ENCODE measurements at places on chromosomes 2 and 18. TPM values are rescaled to one million over a fixed set of nuclear protein-coding genes. Genes with fewer than 3 reads are reported as not detected.
A peak's percentile ranks its signal among the peaks of the same experiment; 100 is the strongest.

Gene GNAL
- 1.6 TPM for total RNA-seq

Gene G6PC2
- not detected for total RNA-seq

Gene MSTN
- not detected for total RNA-seq

Gene INO80C
- total RNA-seq, result 22.7 TPM

Gene ASB18
- not detected for total RNA-seq

Gene ZNF396
- 2.5 TPM for total RNA-seq

Gene TEX44
- total RNA-seq, result not detected

Gene PROKR1
- not detected for total RNA-seq

Gene ZSWIM2
- total RNA-seq, result not detected

- H3K4me1 ChIP-seq, result no peaks in the 10 kb centered on the region
Measured at GRCh38 chr2:189096769-189097447, 82.7 kb downstream of the COL5A2 start.

DNA sequence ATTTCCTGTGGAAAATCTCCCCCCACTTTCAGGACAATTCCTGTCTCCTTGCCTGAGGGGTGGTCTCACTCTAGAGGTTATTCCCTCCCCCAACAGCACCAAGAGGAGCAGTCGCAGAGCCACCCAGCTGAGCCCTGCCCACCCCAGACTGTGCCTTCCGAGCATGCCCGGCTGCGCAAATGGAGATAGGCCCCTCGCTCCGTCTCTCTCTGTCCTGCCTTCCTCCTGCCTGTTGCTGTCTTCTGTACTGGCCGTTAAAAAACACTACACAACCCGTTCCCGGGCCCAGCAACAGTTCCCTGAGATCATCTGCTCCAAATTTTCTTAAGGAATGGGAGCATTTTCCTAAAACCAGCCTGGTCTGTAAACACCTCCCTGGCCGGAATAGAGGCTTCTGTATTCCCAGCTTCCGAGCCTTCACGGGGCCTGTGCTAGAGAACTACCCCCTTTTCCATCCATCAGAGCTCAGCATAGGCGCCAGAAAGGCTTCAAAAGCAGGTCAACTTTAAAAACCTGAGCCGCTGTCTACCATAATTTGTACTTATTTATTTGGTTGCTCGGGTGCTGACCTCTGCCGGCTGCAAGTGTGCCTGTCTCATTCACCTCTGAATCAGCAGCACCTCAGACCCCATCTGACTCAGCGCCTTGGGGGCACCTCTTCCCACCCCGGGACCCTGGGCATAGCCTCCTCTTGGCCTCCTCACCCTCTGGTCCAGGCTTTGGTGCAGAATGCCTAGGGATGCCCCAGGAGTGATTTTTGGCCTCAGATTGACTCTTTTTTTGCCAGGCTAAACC lies 159.4 kb downstream of the PXDN start:
- H3K36me3 ChIP-seq, result no peaks in the 10 kb centered on the region
- H3K27ac ChIP-seq, result no peak overlapping the region
- H3K27me3 ChIP-seq, result peaks cover 7% of the 10 kb centered on the region
- DNase-seq, result no peak
- H3K4me1 ChIP-seq, result no peaks in the 10 kb centered on the region
- no peak overlapping the region for H3K4me3 ChIP-seq

DNA sequence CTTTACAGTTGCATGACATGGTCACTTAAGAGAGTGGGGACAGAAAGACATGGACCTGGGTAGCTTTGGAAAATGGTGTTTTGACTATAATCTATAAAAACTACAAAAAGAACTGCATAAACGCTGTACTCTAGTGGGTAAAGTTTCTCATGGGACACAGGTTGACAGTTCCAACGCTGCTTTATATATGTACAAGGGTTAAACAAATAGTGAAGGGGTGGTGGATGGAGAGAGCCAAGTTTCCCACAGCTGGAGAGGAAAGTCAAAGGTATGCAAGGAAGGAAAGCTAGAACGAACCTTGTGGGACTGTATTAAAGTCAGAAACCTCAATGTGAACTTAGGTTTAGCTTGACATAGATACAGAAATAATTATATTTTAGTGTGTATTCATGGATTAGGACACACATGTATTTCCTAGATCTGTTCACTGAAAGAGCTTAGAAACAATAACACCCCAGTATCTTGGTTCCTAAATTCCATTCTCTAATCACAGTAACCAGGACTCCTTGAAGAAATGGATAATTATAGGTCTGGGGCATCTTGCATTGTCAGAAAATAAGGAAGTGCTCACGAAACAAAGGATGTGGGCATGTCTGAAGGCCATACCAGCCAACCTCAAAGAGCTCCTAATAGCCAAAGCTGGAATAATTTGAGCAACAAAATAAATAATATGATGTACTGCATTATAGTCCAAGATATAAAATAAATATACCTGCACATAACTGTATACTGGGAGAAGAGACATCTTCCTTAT lies 28.8 kb downstream of the TANC1 start:
- H3K27me3 ChIP-seq, result peaks cover 6% of the 10 kb centered on the region
- no peak overlapping the region for H3K4me3 ChIP-seq
- no peaks in the 10 kb centered on the region for H3K36me3 ChIP-seq
- peaks cover 5% of the 10 kb centered on the region for H3K4me1 ChIP-seq

GRCh38 chr18:3605954-3606443 lies 156.0 kb downstream of the TGIF1 start:
- H3K36me3 ChIP-seq, result peaks cover 2% of the 10 kb centered on the region
- DNase-seq, result peak; percentile 31
- no peaks in the 10 kb centered on the region for H3K27me3 ChIP-seq
- H3K27ac ChIP-seq, result no peak overlapping the region
- no peak overlapping the region for H3K4me3 ChIP-seq
- H3K4me1 ChIP-seq, result peaks cover 22% of the 10 kb centered on the region

- no peak overlapping the region for H3K27ac ChIP-seq
- no peak overlapping the region for H3K4me3 ChIP-seq
- no peaks in the 10 kb centered on the region for H3K4me1 ChIP-seq
- no peaks in the 10 kb centered on the region for H3K27me3 ChIP-seq
Measured at GRCh38 chr2:188678882-188679281, 295.3 kb upstream of the COL3A1 start.

DNA sequence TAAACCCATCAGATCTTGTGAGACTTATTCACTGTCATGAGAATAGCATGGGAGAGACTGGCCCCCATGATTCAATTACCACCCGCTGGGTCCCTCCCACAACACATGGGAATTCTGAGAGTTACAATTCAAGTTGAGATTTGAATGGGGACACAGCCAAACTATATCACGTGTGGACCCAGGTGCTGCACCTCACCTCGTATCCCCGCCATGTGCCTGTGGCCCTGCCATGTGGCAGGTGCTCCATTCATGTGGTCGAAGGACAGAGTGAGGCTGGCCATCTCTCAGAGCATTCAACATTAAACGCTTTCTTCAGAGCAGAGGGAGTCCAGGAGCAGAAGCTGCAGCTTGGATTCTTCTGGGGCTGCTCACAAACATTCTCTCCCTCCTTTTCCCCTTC lies 32.3 kb downstream of the MROH2A start:
- no peak for DNase-seq
- H3K27ac ChIP-seq, result no peak overlapping the region
- H3K36me3 ChIP-seq, result no peaks in the 10 kb centered on the region
- H3K4me1 ChIP-seq, result no peaks in the 10 kb centered on the region

- H3K4me3 ChIP-seq, result no peak overlapping the region
- H3K36me3 ChIP-seq, result no peaks in the 10 kb centered on the region
- H3K27ac ChIP-seq, result no peak overlapping the region
- DNase-seq, result no peak
- no peaks in the 10 kb centered on the region for H3K4me1 ChIP-seq
Measured at GRCh38 chr2:80252294-80252986, 52.1 kb downstream of the LRRTM1 start.

- DNase-seq, result no peak
- H3K27ac ChIP-seq, result no peak overlapping the region
- peaks cover 9% of the 10 kb centered on the region for H3K4me1 ChIP-seq
Measured at GRCh38 chr2:215790523-215791421, 222.6 kb downstream of the MREG start.

GRCh38 chr2:40719414-40719813 lies 267.5 kb upstream of the SLC8A1 start:
- H3K36me3 ChIP-seq, result no peaks in the 10 kb centered on the region
- no peak overlapping the region for H3K4me3 ChIP-seq
- no peaks in the 10 kb centered on the region for H3K27me3 ChIP-seq
- H3K27ac ChIP-seq, result no peak overlapping the region
- no peaks in the 10 kb centered on the region for H3K4me1 ChIP-seq

DNA sequence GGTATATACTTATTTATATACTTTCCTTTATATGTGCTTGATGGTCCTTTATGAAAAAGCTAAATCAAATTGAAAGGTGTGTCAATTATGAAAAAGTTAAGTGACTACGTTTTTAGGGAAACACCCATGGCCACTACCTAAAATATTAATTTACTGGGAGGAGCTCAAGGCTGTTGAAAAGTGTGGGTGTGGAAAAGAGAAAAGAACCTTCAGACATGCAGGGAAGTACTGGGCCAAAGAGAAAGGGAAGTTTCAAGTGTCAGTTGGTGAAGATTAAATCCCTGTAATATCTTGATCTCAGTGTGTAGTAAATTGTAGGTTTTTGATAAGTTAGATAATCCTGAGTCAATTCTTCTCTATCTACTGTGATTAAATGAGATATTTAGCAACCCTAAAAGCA lies 6.2 kb upstream of the GKN1 start:
- no peak overlapping the region for H3K4me3 ChIP-seq
- no peak for DNase-seq
- no peak overlapping the region for H3K27ac ChIP-seq
- H3K27me3 ChIP-seq, result peaks cover 26% of the 10 kb centered on the region
- H3K36me3 ChIP-seq, result no peaks in the 10 kb centered on the region
- no peaks in the 10 kb centered on the region for H3K4me1 ChIP-seq

DNA sequence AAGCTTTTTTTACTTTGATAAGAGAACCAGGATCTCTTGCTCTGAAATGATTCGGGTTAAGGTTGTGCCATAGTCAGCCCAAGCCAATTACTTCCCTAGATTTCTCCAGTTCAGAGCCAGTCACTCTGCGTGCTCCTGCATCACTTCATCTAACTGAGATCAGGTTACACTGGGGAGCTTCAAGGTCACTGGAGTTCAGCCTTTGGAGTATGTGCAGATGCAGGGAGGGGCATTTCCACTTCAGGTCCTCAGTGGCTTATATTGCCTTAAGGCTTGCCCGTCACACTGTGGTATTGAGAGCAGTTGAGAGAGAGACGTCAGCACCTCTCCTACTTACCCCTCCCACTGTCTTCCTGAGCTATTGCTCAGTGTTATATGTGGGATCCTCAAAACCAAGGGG lies 317.8 kb downstream of the EPHA4 start:
- H3K27me3 ChIP-seq, result peaks cover 8% of the 10 kb centered on the region
- no peaks in the 10 kb centered on the region for H3K4me1 ChIP-seq
- no peaks in the 10 kb centered on the region for H3K36me3 ChIP-seq
- DNase-seq, result no peak

GRCh38 chr2:33579227-33579626 lies 19.9 kb downstream of the FAM98A start:
- H3K27me3 ChIP-seq, result no peaks in the 10 kb centered on the region
- peaks cover 11% of the 10 kb centered on the region for H3K4me1 ChIP-seq
- DNase-seq, result no peak
- H3K36me3 ChIP-seq, result peaks cover 3% of the 10 kb centered on the region
- no peak overlapping the region for H3K4me3 ChIP-seq

- H3K36me3 ChIP-seq, result no peaks in the 10 kb centered on the region
- H3K27me3 ChIP-seq, result no peaks in the 10 kb centered on the region
- no peak overlapping the region for H3K4me3 ChIP-seq
- H3K4me1 ChIP-seq, result no peaks in the 10 kb centered on the region
- no peak overlapping the region for H3K27ac ChIP-seq
Measured at GRCh38 chr2:124327303-124327702, 302.2 kb downstream of the CNTNAP5 start.

DNA sequence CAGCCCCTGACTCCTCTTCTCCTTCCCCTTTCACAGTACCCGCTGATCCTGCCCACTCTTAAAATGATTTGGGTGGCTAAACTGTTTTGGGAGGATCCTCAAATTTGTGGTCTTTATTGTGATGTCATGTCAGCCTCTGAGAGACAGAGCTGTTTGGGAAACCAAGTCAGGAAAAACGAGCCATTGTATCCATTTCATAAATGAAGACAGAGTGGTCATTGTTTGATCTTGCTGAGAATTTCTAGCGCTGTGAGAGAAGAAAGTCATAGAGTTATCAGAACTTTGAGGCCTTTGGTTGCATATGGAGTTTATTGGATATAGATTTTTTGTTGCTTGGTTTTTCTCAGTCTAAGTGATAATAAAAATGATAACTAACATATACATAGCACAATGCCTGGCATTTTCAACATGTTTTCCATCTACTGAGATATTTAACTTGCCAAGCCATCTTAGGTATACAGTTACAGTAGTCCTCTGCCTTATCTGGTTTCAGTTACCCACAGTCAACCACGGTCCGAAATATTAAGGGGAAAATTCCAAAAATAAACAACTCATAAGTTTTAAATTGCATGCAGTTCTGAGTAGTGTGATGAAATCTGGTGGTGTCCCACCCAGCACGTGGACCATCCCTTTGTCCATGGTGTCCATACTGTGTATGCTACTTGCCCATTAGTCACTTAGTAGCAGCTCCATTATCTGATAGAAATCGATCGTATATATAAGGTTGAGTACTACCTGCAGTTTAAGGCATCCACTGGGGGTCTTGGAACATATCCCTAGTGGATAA lies 105.0 kb upstream of the RASGRP3 start:
- no peak overlapping the region for H3K27ac ChIP-seq
- no peaks in the 10 kb centered on the region for H3K36me3 ChIP-seq
- no peaks in the 10 kb centered on the region for H3K27me3 ChIP-seq
- no peak overlapping the region for H3K4me3 ChIP-seq
- no peaks in the 10 kb centered on the region for H3K4me1 ChIP-seq
